ENCODE measurements at places on chromosomes 11 and 22.

- no peak for DNase-seq
Observed at GRCh38 chr11:17653611-17654010, 65.8 kb upstream of the MYOD1 start.

GRCh38 chr11:109112261-109112660 lies 309.7 kb upstream of the C11orf87 start:
- DNase-seq = no peak

- no peak for DNase-seq
Observed at GRCh38 chr22:21837248-21837979, 30.0 kb downstream of the MAPK1 start.

GRCh38 chr11:35144136-35144741 lies 5.3 kb downstream of the CD44 start:
- DNase-seq = peak; percentile 55

DNA sequence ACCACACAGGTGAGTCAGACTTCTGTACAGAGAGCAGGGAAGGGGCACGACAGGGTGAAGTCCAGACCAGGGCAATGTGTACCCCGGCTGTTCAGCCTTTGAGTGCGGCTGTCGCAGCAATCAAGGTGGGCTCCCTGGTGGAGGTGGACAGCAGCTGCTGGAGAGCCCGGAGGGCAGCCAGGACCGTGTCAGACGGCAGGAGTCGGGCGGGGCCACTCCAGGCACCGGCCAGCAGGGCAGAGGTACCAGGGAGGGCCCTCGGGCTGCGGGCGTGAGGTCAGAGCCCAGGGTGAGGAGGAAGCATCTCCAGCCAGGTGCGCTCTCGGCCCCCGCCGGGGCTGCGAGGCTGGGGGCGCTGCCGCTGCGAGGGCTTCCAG lies 802 bp upstream of the PIM3 start:
- DNase-seq = no peak

DNA sequence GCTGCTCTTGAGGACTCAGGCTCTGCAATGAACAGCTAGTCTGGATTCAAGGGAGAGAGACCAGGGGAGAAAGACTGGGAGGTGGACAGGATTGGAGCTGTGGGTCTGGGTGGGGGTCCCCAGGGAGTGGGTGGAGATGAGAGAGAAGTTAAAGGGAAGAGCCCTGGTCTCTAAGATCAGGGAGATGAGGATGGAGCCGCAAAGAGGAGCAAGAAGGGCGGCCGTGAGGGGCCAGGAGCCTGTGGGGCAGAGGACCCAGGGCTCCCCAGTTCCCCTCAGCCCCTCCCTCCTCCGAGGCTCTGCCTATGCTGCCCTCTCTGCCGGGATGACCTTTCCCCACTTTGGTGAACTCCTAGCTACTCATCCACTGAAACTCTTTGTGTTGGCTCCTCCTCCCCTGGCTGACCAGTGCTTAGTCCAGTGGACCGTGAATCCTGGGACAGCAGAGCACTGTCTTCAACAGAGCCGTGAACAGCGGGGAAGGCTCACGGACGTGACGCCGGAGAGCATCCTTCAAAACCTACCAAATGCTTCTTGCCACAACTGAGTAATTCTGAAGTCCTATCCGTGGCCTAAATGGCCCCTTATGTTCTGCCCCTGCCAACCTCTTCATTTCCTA lies 16.4 kb upstream of the RFPL3 start:
- no peak for DNase-seq

- no peak for DNase-seq
Observed at GRCh38 chr22:46145361-46145851, 4.9 kb upstream of the PPARA start.

DNA sequence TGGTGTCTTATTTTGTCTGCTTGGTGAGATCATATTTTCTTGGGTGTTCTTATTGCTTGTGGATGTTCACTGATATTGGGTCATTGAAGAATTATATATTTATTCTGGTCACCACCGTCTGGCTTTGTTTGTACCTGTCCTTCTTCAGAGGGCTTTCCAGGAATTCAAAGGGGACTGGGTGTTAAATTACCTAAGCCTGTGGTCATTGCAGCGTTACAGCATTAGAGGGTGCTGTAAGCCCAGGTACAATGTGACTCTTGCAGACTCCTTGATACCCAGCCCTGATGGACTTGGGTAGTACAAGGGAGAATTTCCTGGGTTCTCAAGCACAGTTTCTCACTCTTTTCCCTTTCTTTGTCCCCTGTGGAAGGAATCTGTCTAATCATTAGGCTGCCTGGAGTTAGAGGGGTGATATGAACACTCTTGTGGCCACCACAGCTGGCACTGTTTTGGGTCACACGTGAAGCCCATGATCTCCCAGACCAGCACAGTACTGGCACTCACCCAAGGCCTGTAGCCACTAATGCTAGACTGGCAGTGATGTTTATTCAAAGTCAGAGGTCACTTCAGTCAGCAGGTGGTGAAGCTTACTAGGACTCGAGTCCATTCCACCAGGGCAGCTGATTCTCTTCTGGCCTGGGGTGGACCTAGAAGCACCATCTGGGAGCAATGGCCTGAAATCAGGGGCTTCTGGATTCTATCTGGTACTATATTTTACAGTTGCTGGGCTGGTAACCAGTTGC lies 56.1 kb upstream of the NARS2 start:
- DNase-seq = no peak

DNA sequence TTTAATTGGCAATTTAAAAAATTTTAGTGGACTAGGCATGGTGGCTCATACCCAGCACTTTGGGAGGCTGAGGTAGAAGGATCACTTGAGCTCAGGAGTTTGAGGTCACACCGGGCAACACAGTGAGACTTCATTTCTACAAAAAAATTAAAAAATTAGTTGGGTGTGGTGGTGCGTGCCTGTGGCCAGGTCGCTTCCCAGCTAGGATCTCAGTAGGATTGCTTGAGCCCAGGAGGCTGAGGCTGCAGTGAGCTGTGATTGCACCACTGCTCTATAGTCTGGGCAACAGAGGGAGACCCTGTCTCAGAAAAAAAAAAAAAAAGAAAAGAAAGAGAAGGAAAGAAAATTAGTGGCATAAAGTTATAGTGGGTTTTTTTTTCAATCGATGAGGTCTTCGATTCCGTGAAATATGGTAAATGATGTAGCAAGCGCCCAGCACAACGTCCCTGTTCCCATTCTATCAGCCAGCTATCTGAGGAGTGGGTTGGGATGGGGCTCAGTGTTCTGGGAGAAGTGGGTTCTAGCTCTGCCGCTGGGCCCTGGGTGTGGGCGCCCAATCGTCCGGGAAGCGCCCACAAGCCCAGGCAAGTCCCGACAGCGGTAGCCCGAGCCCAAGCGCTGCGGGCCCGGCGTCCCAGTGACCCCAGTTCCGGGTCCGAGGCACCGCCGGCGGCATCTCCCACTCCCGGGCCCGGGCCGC lies 1.4 kb downstream of the FOSL1 start:
- no peak for DNase-seq

- DNase-seq = no peak
Observed at GRCh38 chr11:77776455-77776854, 44.1 kb downstream of the RSF1 start.

- DNase-seq = no peak
Observed at GRCh38 chr11:124482362-124483147, 37.1 kb upstream of the OR8B8 start.

DNA sequence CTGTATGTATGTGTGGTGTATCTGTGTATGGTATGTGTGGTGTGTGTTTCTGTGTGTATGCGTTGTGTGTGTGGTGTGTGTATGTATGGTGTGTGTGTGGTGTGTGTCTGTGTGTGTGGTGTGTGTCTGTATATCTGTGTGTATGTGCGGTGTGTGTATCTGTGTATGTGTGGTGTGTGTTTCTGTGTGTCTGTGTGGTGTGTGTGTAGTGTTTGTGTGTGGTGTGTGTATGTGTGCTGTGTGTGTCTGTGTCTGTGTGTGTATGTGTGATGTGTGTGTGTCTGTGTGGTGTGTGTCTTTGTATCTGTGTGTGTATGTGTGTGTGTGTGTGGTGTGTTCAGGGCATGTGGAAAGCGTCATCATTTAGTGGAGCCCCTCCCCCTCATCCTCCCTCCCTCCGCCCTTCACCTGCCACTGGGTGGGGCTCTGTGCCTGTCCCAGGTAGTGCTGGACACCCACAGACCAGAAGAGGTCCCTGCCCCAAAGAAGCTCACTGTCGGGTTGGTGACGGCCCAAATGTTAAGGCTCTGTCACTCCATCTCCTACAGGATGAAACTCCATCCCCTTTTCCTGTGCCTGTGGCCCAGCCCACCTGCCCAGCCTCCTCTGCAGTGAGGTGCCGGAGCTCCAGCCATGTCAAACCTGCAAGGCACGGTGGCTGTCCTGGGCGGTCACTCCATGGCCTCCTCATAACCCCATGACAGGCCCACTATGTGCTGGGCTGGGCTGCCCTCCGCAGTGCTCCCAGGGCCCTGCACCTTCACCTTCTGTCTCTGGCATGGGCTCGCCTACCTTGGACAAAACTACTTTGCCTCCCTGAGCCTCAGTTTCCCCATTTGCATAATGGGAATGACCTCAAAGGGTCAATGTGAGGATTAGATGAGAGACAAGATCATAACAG lies 23.4 kb upstream of the SHISAL1 start:
- no peak for DNase-seq

GRCh38 chr11:45655831-45656230 lies 9.6 kb downstream of the CHST1 start:
- DNase-seq = no peak

DNA sequence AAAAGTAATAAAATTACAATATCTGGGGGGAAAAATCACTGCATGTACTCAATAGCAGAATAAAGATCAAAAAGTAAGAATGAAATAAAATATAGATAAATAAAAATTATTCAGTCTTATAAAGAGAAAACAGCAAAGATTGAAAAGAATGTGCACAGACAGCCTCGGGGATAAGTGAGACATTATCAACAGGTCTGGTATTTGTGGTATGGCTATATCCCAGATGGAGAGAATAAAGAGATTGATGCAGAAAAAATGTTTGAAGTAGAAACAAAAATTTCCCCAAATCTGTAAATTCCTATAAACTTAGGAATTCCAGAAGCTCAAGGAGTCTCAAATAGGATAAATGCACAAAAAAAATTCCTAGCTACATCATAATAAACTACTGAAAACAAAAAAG lies 74.5 kb upstream of the LUZP2 start:
- DNase-seq = no peak

GRCh38 chr11:106400949-106401570 lies 323.6 kb downstream of the AASDHPPT start:
- no peak for DNase-seq

DNA sequence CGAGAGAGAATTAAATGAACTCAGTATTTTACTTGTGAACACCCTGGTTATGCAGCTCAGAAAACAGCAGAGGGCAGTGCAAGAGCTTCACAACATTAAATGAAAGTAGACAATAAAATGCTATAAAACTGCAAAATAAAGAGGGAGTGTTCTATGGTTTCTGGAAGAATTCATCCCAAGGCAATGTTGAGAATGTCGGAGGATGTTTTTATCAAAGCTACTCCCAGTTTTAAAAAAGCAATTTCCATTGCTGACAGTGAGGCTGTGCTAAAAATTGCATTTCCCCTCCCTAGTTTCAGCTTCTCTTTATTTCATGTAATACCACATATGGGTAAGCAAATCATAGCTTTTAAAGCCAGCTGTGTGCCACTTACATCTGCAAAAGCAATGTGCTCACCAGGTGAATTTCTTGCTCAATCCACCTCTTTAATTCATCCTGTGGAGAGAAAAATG lies 296.8 kb downstream of the RAB38 start:
- no peak for DNase-seq

DNA sequence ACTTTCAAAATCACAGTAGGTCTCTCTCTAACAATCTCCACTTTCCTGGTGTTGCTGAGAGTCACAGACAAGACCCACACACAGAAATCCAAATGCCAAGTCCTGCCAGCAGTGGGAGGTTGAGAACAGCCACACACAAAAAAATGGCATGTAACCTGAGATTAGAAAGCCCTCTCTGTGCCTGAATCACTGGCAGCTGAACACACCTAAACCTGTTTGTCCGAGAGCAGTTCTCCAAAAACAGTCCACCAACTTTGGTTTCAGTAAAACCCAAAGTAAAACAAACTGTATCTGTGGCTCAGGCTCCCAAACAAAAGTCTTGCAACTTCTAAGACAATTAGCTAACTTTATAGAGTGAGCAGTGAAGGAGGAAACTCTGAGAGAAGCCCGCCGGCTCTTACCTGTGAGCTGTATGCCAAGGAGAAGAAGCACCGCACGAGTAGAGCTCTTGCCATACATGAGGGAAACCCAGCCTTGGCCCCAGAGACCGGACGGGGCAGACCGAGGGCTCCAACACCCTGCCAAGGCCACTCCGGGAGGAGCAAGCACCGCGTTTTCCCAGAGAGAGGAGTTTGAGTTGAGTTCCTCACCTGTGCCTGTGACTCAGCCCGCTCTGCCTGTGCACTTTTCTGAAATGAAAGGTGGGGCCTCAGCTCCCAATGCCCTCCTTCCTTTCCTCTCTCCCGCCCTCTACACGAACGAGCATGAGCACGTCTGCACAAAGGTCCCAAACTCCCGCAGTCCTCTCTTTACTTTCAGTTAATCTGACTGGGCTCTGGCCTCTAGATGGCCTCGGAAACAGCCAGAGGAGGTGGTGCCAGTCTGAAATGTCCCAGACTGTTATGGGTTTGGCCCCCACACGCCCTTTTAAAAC lies at the start of gene MPZL2:
MPZL2 (minus strand) TSS at position 603 of the 874 bp plus-strand sequence; CDS start at position 459, 144 bp downstream.
- DNase-seq = peak; percentile 31

DNA sequence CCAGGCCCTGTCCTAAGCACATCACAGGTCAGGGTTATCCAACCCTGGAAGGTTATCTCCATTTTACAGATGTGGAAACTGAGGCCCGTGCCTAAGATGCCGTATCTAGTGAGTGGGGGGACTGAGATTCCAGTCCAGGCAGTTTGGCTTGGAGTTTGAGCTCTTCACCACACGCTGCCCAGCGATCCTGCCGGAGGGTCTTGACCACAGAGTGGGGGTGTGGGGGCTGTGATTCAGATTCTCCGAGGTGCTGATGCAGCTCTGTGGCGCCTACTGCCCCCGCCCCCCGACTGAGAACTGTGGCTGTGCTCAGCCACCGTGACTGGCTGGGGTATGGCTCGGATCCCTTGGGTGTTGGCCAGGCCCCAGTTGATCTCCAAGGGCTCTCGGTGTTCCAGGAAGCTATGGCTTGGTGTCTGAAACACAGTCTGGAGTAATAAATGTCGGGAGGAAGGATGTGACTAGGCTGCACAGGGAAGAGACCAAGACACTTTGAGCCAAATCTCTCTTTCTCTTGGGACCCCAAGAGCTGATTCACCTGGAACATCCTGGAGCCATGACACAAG lies 60.6 kb upstream of the RASD2 start:
- no peak for DNase-seq
